ENCODE measurements at places on chromosomes 4 and X.

- DNase-seq, result no peak
Measured at GRCh38 chr4:62912531-62912930, 1496.7 kb downstream of the TECRL start.

DNA sequence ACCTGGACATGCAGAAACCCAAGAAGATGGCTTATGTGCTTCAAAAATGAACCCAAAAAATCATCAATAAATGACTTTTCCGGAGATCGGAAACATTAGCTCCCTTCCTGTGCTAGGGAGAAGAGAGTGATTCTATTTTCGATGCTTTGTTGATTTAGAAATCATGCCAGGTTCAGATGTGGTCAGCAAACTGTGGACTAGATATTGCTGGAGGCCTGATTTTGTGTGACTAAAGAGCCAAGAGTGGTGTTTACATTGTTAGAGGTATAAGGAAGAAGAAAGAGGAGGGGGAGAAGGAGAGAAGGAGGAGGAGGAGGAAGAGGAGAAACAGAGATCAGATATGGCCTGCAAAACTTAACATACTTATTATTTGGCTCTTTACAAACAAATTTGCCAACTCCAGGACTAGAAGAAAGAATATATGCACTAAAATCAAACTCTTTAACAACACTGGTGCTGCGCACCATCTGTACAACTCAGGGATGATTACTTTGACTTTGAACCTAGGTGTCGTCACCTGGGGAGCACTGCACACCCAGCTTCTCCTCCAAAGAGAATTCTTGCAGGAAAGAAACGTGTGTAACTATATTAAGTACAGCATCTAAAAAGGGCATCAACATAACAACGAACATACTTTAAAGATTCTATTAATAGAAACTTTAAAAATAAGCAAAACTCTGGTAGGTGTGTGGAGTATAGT lies 664.9 kb upstream of the LCORL start:
- DNase-seq, result no peak

- no peak for DNase-seq
Measured at GRCh38 chrX:156000361-156000926, 2.9 kb downstream of the IL9R start.

GRCh38 chr4:4582653-4583052 lies 40.8 kb upstream of the STX18 start:
- no peak for DNase-seq

GRCh38 chr4:22625311-22625710 lies 67.4 kb upstream of the GBA3 start:
- DNase-seq, result no peak

- DNase-seq, result no peak
Measured at GRCh38 chr4:112075129-112075753, 70.0 kb upstream of the FAM241A start.

GRCh38 chrX:41066391-41066790 lies 18.9 kb upstream of the USP9X start:
- no peak for DNase-seq

DNA sequence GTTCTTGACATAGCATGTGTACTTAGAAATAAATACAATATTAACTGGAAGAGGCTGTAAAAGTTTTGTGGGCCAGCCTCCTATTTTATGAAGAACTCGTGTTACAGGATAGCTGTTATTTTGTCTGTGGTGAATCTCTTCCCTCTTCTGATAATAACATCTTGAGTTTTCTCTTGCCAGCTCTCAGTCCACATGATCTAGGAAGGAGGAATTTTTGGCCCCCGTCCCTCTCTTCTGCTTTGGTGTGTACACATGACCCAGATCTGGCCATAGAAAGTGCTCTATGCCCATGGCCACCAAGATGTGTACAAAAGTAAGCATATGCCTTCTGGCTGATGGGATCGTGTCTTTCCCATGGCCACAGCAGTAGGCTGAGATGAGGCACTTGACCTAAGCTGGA lies 108.0 kb upstream of the LEF1 start:
- DNase-seq, result no peak

GRCh38 chrX:129786210-129786651 lies 6.5 kb downstream of the SASH3 start:
- DNase-seq, result no peak

- DNase-seq, result no peak
Measured at GRCh38 chr4:88162626-88163025, 4.2 kb upstream of the ABCG2 start.

- DNase-seq, result no peak
Measured at GRCh38 chr4:1209821-1210220, 37.4 kb upstream of the SPON2 start.

GRCh38 chr4:153346563-153346962 lies 2.1 kb downstream of the MND1 start:
- no peak for DNase-seq

GRCh38 chr4:121411151-121411744 lies 30.4 kb upstream of the QRFPR start:
- no peak for DNase-seq

GRCh38 chrX:103253608-103254007 lies 1.3 kb downstream of the TCEAL8 start:
- no peak for DNase-seq

GRCh38 chr4:82423245-82424054 lies 6.8 kb downstream of the HNRNPDL start:
- no peak for DNase-seq

GRCh38 chrX:32673193-32673592 lies 538.2 kb downstream of the DMD start:
- no peak for DNase-seq

DNA sequence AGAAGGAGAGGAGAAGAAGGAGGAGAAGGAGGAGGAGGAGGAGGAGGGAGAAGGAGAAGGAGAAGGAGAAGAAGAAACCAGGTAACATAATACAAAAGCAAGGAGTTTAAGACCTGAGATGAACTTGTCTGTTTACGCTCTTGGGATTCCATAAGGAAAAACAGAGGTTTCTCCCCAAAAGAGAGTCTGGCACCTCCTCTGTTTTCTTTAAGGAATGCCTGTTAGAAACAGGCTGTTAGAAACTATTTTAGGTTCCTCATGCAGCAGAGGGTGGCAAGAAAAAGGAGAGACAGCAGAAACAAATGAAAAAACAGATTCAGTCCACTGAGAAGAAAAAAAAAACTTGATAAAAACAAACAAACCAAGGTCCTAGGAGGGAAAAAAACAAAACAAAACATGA lies 10.3 kb upstream of the FHDC1 start:
- DNase-seq, result no peak

- no peak for DNase-seq
Measured at GRCh38 chrX:34365471-34365870, 233.4 kb upstream of the FAM47A start.

DNA sequence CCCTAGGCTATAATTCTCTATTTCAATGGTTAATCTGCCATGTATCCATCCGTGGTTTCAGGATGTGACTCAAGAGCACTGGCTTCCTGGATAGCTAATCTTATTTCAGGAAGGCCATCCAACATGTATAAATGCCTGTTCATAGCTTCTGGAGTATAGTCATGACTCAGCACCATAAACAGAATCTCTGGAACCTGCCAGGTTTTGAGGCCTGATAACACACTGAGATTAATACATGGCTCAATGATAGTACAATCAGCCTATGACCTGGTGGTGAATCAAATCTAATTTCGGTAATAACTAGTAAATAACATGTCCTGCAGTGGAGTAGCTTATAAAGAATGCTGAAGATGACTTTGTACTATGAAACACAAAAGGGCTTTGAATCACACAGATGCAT lies 5.7 kb upstream of the IL13RA2 start:
- DNase-seq, result no peak

DNA sequence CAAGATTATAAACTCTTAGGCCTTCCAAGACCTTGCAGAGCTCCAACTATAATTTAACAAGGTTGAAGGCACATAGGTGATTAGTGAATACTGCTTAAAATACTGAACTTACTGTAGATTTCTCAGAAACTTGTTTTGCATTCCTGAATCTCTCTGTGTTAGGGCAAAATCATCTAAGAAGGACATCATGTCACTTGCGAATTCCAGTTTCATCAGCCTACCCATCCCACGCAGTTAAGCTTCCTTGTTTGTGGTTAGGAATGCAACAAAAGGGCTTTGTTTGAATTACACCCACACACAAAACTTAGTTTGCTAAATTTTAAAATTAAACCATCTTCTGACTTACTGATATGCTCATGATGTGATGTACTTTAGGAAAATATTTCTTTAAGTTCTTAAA lies 174.0 kb downstream of the SOWAHB start:
- DNase-seq, result no peak

- DNase-seq, result no peak
Measured at GRCh38 chrX:140799216-140799615, 89.7 kb downstream of the LINC00632 start.

DNA sequence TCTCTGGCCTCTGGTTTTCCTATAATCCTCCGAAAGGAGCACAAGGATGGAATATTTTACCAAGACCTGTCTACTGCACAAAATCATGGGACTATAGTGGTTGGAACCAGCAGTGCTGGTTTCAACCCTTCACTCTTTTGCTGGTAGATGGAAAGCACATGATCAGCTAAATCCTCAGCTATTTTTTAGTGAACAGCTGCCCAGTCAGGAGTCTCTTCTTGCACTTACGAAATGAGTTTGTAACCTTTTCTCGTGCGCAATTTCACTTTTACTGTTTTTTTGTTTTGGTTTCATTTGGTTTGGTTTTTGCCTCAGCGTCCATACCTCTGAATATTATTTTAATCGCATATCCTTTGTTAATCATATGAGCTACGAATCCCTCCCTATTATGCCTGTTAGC lies 418.5 kb upstream of the CPEB2 start:
- DNase-seq, result no peak

GRCh38 chr4:105462576-105462975 lies 11.3 kb downstream of the PPA2 start:
- no peak for DNase-seq

GRCh38 chrX:20393944-20394343 lies 127.2 kb upstream of the RPS6KA3 start:
- no peak for DNase-seq

- DNase-seq, result no peak
Measured at GRCh38 chr4:122221322-122221721, 69.2 kb downstream of the BLTP1 start.

- DNase-seq, result no peak
Measured at GRCh38 chrX:45903781-45904201, 641.4 kb downstream of the ZNF674 start.

DNA sequence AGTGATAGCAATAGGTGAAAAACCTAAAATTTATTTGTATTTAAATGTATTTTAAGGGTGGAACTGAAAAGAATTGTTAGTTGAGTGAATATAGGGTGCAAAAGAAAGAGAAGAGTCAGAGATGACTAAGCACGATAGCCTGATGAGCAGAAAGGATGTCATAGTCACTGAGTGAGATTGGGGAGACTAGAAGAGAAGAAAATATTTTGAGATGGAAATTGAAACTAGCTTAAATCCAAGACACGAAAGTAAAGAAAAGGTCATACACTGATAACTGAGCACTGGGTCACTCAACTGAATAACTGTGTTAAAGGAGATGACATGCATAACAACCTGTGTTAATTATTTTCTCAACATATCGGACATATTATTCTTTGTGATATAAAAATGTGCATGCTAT lies 55.5 kb downstream of the SPANXN4 start:
- DNase-seq, result no peak

DNA sequence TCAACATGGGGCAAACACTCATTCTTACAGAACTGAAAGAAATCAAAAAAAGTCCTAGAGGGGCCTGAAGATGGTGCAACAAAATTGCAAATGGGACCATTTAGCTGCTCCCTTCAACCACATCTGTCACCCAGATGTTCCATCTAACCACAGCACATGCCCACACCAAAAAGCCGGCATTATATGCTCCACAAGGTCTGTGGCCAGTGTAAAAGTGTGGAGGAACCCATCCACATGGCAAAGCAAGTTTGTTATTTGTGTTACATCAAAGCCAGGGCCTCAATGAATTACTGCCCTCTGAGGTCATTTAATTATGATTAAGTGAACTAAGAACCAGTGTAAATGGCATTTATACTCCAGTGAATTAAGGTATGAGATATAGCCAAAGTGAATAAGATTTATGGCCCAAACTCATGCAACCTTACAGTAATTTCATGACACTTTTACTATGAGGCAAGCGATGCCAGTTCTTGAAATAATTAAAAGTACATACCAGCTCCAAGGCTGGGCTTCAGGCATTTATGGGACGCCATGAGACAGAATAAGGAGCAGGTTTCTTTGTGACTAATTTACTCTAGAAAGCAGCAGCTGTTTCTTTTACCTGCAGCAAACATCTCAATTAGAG lies 48.7 kb upstream of the FGF16 start:
- DNase-seq, result no peak

GRCh38 chrX:37993837-37994619 lies 12.3 kb upstream of the SYTL5 start:
- DNase-seq, result no peak

DNA sequence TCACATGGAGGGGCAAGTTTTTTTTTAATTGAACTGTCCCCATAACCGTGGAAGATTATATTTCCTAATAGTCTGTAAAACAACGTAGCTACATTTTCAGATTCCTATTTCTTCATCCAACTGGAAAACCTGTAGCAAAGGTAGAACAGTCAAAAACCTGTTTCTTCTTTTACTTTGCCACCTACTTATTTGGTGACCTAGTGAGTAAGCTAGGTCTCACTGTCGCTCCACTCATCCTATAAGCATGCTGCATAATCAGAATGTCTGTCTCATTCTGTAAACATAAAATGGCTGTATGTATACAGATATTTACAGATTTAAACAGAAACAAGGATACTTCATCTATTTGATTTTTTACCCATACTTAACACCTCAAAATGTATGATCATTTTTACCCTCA lies 20.4 kb downstream of the MAML3 start:
- DNase-seq, result no peak

- DNase-seq, result no peak
Measured at GRCh38 chr4:113394730-113395530, 345.5 kb downstream of the ANK2 start.

- DNase-seq, result no peak
Measured at GRCh38 chr4:157363360-157363759, 142.8 kb downstream of the GRIA2 start.

GRCh38 chr4:109994415-109994827 lies 81.7 kb downstream of the EGF start:
- no peak for DNase-seq

GRCh38 chr4:23838607-23839006 lies 51.2 kb downstream of the PPARGC1A start:
- no peak for DNase-seq

DNA sequence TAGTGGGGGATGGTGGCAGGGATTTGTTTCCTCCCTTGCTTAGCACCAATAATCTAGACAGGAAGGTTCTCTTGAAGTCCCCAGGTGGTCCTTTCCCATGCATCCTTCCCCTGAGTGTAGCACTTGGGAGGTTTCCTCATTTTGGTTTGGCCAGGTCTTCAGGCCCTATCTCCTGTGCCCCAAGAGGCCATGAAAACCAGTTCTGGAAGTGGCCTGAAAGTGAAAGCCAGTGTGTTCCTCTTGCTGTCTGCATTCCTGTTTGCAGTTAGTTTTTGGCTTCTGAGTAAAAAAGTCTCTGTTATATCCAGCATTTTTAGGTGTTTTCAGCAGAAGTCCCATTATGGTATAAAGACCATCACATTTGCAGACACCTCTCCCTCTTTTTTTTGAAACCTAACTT lies 59.5 kb downstream of the MTM1 start:
- DNase-seq, result no peak

GRCh38 chr4:37236165-37236564 lies 8.4 kb upstream of the NWD2 start:
- no peak for DNase-seq

All from stimulated activated CD8-positive, alpha-beta memory T cell treated with anti-CD3 and anti-CD28 coated beads, Interleukin-15, amount 100 ng/mL, for 24 hours (primary cell).